ENCODE measurements at places on chromosomes 3 and 15.

GRCh38 chr15:94532226-94532625, 300.9 kb downstream of the MCTP2 start:
- DNase-seq = no peak

DNA sequence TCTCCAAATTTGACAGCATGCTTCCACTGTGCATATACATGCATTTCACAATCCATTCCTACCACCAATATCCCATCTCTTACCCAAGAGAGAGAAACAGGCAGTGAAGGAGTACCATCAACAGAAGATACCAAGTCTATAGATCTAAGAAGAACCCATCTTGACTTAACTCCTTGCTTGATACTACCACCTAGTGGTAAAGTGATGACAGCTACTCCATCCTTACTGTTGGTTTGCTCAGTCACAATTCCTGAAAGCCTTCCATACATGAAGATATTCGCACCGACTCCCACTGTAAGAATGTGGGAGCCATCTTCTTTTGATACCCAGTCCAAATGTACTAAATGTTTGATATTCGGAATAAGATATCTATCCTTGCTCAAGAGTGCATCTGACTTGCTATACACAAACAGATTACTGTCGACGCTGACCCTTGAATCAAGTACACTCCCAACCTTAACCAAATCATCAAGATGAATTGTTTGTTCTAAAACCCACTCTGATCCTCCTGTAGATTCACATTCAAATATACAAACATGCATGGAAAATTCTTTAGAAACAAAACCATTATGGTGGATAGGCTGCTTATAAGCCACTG, 123.1 kb downstream of the DMXL2 start:
- DNase-seq = peak; percentile 3

GRCh38 chr15:65083262-65083701, 6.7 kb downstream of the KBTBD13 start:
- DNase-seq = no peak

DNA sequence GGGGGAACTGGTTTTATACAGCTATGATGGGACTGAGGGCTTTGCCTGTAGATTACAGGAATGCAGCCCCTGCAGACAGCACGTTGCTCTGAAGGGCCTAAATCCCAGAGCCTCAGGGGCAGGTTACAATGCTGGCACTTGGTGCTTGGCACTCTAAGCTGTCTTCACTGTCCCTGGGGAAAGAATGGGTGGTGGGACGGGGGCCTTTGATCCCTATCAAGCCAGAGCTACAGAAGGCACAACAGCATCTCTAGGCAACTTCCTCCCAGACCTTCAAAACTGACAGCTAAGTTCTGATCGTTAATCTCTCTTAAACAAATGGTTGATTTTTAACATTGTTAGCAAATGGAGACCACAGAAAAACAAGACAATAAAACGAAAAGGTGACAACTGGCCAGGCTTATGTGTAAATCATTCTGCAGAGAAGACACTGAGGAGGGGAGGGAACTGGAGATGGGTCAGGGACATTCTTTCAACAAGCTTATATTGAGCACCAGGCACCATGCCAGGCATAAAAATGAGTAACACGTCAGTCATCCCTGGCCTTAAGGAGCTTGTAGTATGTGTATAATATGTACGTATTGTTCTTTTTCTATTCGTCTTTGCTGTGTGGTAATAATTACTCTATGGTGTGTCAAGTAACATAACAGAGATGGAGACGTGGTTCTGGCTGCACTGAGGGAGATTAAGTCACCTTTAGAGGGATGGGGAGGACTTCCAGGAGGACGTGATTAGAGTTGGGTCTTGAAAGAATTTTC, 49.1 kb downstream of the CA12 start:
- DNase-seq = no peak

DNA sequence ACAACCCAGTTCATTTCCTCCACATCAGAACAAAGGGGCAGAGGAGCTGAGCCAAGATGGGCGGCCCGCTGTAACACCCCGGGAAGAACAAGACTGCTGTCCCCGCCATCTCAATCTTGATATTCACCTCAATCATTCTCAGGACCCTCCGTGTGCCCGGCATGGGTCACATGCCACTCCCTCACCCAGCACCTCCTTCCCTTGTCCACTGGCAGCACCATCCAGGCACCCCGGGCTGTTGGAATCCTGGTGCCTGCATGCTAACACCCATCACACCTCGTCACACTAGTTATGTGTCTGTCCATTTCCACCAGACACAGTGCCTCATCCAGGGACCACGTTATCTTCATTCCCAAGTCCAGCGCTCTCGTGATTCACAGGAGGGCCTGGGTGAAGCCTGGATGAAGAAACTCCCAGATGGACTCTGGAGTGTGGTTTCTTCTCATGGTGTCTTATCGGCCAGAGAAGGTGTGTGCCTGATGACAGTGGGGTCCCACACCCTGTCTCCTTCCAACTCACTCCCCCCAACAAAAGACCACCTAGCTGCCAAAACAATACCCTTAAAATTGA, 16.7 kb downstream of the MEGF11 start:
- DNase-seq = no peak

GRCh38 chr3:171703144-171703543, 107.1 kb downstream of the PLD1 start:
- no peak for DNase-seq

DNA sequence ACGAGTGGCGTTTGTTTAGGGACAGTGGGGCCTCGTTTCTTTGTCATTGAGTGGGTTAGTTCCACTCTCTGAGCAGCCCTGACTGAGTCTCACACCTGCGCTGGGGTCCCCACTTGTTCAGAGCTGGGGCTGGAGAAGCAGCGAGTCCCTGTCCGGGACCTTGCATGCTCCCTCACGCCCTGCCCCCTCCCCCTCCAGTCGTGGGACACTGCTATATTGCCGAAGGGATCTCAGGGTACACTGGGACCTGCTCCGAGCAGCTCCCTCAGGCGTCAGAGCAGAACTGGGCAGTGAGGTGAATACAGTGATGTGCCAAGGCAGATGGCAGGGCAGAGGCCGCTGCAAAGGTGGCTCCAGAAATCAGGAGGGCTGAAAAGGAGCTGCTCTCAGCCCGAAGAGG, 59.9 kb upstream of the KLF13 start:
- DNase-seq = no peak

DNA sequence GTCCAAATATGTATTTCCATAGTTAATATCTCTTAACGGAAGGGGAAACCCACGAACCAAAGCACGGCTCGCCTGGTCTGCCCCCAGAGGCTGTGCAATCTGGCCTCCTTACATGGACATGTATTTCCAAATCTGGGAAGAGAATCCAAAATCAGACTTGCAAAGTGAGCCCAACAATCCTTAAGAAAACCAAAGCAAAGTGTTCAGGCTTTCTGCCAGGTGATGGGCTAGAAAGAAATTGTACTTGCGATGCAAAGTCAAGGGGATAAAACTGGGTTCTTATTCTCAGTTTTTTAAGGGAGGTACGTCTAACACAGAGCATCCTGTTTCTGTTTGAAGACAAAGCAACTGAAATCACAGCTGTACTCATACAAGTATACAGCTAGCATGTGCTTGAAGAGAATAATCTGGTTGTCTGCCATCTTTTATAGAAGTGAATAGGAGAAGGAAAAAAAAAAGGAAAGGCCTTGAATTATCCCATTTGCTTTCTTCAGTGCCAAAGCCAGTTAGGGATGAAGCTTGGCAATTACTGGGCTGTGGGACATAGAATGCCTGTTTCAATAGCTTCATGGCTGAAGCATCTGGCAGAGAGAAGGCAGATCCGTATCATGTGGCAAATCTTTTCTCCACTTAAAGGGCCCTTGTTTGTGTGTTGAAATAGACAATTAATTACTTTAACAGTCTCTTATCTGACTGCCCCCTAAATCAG, 48.4 kb downstream of the LRIG1 start:
- DNase-seq = no peak

Data from CD4-positive, alpha-beta T cell treated with Interleukin-4 for 4 hours (primary cell).